ENCODE measurements at places on chromosomes 6 and 20. TPM values are rescaled to one million over a fixed set of nuclear protein-coding genes. Genes with fewer than 3 reads are reported as not detected.

GRCh38 chr6:2943564-2943955 lies 27.8 kb downstream of the SERPINB6 start:
- no peak for DNase-seq

GRCh38 chr6:168746643-168747042 lies 305.7 kb downstream of the SMOC2 start:
- no peak for DNase-seq

DNA sequence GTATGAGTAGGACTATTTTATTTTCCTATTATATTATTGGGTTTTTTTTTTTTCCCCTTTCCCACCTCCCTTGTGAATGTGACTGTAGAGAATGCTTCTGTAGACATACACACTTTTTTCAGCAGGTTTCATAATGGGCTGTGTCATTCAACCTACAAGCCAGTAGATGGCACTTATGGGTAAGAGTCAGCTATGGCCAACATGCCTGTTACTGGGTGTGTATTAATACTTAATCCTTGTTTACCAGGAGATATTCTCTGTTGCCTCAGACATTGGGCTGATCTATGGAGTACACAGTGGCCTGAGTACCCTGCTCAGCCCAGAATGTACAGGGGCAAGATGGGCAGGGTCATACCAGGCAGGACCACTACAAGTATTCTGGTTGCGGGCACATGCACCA lies 382.5 kb downstream of the EPHA7 start:
- DNase-seq = no peak

DNA sequence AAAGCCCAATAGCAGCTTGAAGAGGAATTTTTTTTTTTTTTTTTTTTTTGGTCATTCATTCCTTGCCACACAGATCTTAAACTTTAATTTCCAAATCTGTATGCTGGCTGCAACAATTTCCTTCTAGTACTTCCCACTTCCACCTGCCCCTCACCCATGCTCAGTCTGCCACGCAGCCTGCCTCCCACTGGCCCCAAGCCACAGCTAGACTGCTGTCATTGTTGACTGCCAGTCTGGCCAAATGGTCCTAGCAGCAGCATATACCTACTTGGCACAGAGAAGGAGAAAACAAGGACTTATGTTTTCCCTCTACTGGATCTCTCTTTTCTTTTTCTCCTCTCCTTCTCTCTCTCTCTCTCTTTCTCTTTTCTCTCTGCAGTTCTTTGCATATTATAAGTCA lies 118.3 kb upstream of the HEY2 start:
- no peak for DNase-seq

DNA sequence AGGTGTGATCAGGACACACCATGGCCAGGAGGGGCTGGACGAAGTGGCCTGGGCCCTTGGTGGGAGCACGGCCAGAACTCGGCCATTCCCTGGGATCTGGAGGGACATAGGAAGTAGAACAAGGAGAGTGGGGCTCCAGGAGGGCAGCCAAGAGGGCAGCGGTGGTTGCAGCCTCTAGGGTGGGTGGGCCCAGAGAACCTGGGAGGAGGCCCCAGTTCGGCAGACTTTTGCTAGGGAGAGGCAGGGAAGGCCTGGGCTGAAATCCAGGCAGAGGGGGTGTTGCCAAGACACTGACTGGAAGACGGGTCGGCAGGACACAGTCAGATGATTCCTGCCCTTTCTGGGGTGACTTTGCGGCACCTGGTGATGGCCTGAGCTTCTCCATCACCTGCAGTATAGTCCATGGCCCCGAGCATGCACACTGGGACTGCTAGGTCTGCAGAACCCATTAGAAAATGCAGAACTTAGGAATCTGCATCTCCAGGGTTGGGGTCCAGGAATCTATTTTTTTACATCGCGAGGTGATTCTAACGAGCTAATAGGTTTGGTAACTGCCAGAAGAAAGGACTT lies 224.8 kb downstream of the SYNDIG1 start:
- DNase-seq = peak; percentile 29

GRCh38 chr20:32004963-32005362 lies 5.3 kb upstream of the CCM2L start:
- no peak for DNase-seq

TMEM244 gene
- not detected for polyA plus RNA-seq

TFAP2A gene
- polyA plus RNA-seq = 0.84 TPM

ESR1 gene
- 2.5 TPM for polyA plus RNA-seq

GSTA3 gene
- not detected for polyA plus RNA-seq

HUS1B gene
- polyA plus RNA-seq = not detected
